G401 (cell line): ENCODE measurements at places on chromosomes 3 and 15.

DNA sequence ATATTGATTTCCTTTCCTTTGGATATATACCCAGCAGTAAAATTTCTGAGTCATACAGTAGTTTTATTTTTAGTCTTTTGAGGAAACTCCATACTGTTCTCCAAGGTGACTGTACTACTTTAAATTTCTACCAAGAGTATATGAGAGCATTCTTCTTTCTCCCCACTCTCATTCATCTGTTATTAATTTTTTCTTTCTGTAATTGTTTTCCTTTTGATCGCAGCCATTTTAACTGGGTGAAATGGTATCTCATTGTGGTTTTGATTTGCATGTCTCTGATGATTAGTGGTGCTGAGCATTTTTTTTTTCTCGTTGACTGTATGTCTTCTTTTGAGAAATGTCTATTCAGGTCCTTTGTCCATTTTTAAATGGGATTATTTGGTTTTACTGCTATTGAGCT lies 18.3 kb upstream of the VGLL3 start:
- no peak for DNase-seq

DNA sequence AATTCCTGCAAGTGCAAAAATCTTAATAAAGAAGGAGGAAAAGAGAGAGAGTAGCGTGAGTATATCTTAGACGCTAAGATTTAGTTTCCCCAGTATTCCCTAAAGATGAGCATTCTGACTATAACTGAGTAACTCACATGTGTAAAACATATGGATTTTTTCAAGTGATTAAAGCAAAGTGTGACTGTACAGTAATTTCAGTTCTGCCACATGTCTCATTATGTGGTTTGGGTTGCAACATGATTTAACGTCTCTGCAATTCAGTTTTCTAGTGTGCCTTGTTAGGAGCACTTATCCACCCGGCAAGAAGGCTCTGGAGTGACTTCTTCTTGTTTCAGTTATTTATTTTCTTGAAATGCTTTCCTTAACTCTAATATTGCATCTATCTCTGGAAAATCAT lies 514.1 kb downstream of the ROBO1 start:
- no peak for DNase-seq

DNA sequence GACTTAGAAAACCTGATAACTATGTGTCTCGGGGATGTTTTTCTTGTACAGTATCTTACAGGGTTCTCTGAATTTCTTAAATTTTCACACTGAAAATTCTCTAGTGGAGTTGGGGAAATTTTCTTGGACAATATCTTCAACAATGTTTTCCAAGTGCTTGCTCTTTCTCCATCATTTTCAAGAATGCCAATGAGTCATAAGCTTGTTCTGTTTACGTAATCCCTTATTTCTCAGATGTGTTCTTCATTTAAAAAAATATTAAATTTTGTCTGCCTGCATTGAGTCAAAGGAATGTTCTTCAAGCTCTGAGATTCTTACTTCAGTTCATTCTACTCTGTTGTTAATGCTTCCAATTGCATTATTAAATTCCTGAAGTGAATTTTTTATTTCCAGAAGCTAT lies 21.9 kb upstream of the PLSCR2 start:
- DNase-seq: no peak

GRCh38 chr15:92809880-92810361 lies 90.2 kb upstream of the CHD2 start:
- DNase-seq: peak; percentile 70

GRCh38 chr3:135758961-135759360 lies 206.6 kb upstream of the PPP2R3A start:
- DNase-seq: no peak

- DNase-seq: peak; percentile 12
Observed at GRCh38 chr3:47370887-47371697, 9.7 kb upstream of the PTPN23 start.

- peak; percentile 46 for DNase-seq
Observed at GRCh38 chr3:57952208-57952631, 56.0 kb upstream of the FLNB start.

DNA sequence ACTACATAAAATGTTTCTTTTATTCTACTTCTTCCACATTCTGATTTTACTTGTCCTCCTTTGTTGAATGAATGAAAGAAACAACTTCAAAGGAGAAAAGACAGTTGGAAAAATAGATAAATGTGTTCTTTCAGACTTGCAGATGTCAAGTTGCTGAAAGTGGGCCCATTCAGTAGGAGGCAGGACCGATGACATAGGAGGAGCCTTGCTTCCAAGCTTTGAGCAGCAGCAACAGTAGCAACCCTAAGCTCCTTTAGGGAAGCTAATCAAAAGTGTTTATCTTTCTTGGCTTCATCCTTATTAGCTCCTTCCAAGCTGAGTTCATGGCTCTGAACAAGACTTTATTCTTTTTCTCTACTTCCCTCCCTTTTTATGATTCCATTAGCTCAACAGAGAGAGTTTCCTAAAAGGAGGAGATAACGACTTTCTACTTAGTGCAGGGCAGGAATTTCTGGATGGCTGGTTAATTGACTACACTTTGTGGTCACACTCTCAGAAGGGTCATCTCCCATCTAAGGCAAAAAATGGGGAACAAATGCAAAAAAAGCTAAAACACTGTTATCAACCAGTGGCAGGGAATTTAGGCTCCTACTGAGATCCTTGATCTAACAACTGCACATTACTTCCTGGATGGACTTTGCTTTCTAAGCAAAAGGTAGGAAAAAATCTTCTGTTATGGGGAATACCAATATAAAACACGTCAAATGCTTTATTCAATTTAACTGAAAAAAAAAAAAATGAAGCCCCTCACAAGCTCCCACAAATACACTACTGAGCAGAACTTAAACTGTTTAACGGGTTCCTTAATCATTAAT lies 4.8 kb downstream of the MORC1 start:
- DNase-seq: no peak

DNA sequence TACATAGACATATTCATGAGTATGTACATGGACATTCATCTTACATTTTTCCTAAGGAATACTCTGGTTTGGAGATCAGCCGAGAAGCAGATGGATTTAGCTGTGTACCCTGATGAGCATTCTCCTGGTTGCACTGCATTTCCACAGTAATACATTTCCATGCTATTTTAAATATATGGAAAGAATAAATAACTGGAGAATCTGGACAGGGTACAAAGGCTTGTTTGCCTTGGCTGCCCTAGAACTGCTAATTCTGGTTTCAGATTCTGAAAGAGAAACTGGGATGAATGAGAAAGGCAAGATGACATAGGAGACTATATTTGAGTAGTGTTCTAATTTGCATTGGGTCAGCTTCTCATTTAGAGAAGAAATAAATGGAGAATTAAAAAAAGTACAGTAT lies 190.8 kb upstream of the FAM3D start:
- no peak for DNase-seq

DNA sequence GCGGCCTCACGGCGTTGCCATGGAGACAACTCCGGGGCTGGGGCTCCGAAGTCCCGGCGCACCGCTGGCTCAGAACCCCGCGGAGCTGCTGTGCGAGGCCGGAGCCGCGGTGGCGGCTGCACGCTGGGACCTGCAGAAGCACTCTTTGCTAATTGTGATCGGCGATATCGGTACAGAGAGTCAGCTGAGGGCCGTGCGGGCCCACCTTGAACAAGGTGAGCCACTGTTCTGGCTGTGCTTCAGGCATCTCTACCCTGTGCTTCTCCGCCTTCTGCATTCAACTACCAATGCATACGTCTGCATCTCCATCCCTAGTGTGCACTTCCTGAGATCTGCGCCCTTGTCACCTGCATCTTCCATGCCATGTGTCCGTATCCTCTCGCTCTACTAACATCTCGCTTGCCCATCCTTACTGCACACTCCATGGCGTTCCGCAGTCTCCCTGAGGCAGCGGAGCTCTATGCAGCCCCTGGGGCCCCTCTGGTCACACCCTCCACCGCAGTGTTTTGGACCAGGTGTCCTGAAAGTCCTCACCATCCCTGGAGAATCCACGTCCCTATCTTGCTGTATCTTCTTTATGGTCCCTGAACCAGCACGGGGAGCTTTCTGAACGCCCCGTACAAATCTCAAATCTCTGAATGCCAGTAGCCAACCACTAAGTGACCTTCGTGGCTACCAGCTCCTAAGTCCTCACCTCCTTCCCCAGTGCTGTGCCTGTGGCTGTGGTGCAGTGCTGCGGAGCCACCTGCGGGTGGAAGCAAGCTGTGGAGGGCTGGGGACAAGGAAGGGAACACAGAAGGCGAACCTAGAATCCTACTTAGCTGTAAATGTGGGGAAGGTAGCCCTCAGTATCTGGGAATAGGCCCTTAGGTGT lies 6.2 kb upstream of the MAP1A start:
- DNase-seq: peak; percentile 74

- DNase-seq: no peak
Observed at GRCh38 chr15:34584996-34585395, 1.5 kb upstream of the GOLGA8B start.

GRCh38 chr3:38805765-38806386 lies 10.1 kb downstream of the SCN10A start:
- peak; percentile 5 for DNase-seq

- DNase-seq: no peak
Observed at GRCh38 chr3:169604568-169604967, 58.9 kb downstream of the MECOM start.

DNA sequence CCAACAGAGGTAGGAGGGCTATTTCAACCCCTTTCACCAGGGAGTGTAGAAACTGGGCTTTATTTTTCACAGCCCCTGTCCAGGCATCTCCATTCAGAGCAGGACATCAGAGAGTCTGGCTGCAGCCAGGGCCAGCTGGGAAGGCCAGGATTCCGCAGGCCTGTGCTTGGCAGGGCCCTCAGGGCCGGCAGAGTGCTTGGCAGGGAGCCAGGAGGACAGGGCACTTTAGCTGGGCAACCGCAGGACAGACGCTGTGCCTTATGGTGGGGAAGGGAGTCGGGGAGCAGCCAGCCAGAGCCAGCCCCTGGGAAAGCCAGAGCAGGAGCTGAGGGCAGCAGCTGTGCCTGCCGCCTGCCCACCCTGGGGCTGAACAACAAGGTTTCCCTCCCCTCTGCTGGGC lies 34.5 kb upstream of the IQCF6 start:
- peak; percentile 81 for DNase-seq

DNA sequence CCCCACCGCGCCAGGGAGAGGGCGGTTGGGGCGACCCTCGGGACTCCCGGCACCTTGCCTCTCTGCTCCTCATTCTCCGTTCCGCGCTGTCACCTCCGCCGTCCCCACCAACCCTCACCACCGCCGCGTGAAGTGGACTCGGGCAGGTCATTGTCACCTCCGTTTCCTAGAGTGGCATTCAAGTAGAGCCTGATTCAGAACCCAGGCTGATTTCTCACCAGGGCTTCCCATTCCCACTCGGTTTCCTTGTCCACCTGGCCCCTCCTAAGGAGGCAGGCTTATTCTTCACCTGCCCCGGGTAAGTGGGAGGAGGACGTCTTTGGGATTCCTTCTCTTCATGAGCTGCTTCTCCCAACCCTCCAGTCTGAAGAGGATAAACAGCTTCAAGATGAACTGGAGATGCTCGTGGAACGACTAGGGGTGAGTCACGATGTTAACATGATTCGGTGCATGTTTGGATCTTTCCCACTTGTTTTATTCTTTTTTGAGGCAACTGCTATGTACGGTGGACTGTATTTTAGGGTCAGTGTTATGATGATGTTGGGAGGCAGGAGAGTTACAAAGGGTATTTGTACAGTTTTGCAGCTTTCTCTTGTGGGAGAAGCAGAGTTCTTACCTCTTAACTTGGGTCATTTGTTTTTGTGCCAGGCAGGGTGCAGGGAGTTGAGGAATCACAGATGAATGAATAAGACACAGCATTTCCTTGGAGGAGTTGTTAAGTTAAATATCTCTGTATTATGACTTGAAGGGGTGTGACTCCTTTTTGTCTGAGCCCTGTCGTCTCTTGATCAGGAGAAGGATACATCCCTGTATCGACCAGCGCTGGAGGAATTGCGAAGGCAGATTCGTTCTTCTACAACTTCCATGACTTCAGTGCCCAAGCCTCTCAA lies 692 bp downstream of the PSMD2 start:
- no peak for DNase-seq

- DNase-seq: no peak
Observed at GRCh38 chr3:89212619-89213018, 105.2 kb downstream of the EPHA3 start.

- DNase-seq: no peak
Observed at GRCh38 chr3:55570271-55570711, 83.2 kb upstream of the WNT5A start.

DNA sequence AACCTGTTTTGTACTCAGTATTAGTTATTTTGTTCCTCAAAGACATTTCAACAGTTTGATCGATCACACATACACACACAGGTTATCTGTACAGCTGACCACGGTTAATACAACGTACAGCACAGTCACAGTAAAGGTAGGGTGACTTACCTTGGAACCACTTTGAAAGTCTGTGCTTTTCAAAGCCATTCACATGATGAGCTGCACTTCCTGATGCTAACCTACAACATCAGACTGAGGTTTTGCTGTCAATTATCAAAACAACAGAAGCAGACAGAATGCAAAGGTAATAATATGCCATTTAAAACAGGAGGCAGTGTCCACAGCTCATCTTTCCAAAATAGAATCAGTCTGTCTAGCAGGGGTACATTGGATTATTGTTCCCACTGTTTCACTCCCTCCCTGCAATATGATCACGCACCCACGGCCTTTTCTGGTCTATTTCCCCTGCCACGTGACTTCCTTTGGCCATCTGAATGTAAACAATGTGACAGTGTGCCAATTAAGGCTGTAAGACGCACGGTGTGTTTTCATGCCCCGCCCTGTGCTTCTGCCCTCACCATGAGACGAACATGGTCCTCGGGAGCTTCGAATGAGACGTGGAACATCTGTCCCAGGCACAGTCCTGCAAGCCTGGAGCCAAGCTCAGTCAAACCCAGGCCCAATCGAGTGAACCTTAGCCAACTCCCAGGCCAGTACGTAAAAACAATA lies 102.4 kb downstream of the FMN1 start:
- DNase-seq: no peak

DNA sequence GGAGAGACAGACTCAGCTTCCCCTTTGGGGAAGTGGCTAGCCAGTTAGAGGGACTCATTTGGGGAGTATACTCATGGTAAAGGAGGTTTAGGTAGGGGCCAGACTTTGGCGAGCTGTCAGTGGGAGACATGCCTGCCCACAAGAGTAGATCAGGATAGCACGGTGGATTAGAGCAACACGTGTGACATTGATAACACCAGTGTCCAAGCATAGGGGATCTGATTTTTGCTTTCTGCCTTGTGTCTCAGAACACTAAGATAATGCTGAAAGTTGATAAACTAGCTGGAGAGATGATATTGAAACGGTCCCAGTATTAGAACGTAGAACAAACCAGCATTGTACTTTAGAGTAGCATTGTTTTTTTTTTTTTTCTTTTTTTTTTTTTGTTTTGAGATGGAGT lies 25.9 kb downstream of the MAP6D1 start:
- DNase-seq: no peak

- no peak for DNase-seq
Observed at GRCh38 chr3:66215106-66215505, 5.7 kb upstream of the SLC25A26 start.

- DNase-seq: no peak
Observed at GRCh38 chr3:14631687-14632441, 19.7 kb upstream of the CCDC174 start.

DNA sequence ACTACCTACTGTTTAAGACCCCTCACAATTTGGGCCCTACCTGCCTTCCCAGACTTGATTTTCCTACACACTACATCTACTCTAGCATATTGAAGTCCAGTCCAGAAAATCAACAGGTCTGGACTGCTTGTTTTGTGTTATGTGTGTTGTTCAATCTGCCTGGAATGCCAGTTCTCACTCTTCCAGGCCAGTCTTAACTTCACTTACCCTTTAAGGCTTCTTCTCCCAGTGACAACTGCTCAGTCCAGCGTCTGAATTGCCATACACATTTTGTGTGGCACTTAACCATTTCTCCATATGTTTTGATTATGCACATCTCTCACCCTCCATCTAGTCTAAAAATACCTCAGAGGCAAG lies 1.1 kb downstream of the TICRR start:
- DNase-seq: no peak
